Memory B cell (primary cell): ENCODE measurements at places on chromosomes 4 and X.

DNA sequence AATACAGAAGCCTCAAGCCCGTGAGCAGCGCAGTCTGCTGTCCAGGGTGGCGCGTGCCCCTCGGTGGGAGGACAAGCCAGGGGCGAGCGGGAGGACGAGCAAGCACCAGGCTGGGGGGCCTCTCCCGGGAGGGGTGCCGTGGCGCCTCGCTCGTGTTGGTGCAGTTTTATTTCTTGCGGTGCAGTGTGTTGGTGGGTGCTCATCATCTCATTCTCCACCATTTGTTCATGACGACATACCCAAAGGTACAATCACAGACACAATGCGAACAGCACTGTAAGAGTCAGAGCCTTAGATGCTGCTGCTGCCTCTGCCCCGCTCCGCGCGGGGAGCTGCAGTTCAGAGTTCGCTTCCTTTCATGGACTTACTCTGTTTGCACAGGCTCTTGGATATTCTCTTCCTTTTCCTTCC is 30.3 kb downstream of the RGS12 start:
- no peak overlapping the region for H3K4me3 ChIP-seq
- peaks cover 2% of the 10 kb centered on the region for H3K27me3 ChIP-seq
- H3K27ac ChIP-seq, result no peak overlapping the region
- no peaks in the 10 kb centered on the region for H3K4me1 ChIP-seq
- no peak for DNase-seq

- H3K27me3 ChIP-seq, result no peaks in the 10 kb centered on the region
- no peak overlapping the region for H3K4me3 ChIP-seq
- no peaks in the 10 kb centered on the region for H3K36me3 ChIP-seq
- H3K4me1 ChIP-seq, result no peaks in the 10 kb centered on the region
These were observed 2.9 kb downstream of the PCDH18 start for GRCh38 chr4:137529432-137529831.

DNA sequence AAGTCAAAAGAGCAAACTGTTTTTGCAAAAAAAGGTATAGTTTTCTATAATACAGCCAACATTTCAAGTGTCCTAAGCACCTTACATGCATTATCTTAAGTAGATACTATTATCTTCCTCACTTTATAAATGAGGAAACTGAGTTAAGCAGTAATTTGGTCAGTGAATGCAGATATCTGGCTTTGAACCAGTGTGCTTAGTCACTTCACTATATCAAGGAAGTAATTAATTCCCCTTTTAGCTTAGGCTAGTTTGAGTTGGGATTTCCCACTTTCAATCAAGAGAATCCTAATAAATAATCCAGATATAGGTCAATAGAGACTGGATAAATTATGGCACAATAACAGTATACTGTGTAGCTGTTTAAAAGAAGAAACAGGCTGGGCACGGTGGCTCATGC is 14.8 kb downstream of the SPINK2 start:
- no peak overlapping the region for H3K27ac ChIP-seq
- H3K36me3 ChIP-seq, result no peaks in the 10 kb centered on the region
- peaks cover 3% of the 10 kb centered on the region for H3K4me1 ChIP-seq
- no peak overlapping the region for H3K4me3 ChIP-seq
- peaks cover 2% of the 10 kb centered on the region for H3K27me3 ChIP-seq
- DNase-seq, result no peak

- no peak for DNase-seq
- H3K36me3 ChIP-seq, result peaks cover 43% of the 10 kb centered on the region
- no peak overlapping the region for H3K27ac ChIP-seq
These were observed 159.6 kb downstream of the STIM2 start for GRCh38 chr4:27020203-27020602.

DNA sequence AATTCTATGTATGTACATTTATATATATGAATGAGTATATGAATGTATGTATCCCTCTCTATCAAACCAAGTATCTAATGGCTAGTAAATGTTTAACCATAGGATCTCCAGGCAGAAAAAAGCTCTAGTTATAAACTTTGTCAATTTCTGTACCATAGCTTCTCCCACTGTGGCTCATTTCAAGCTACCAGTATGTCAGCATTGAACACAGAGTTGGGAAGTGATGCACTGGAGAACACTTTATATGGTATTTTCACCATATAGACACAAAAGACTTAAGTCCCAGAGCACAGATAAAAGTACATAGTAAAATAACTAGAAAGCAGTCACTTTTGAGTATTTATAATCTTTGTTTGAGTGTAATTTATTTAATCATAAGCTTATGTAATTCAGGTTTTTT is 53.9 kb upstream of the ATP8A1 start:
- no peaks in the 10 kb centered on the region for H3K4me1 ChIP-seq
- no peaks in the 10 kb centered on the region for H3K36me3 ChIP-seq
- peaks cover 14% of the 10 kb centered on the region for H3K27me3 ChIP-seq
- no peak overlapping the region for H3K27ac ChIP-seq
- DNase-seq, result no peak

- DNase-seq, result no peak
- H3K27ac ChIP-seq, result no peak overlapping the region
- H3K4me3 ChIP-seq, result no peak overlapping the region
- no peaks in the 10 kb centered on the region for H3K36me3 ChIP-seq
These were observed 121.2 kb upstream of the PDLIM3 start for GRCh38 chr4:185656467-185656931.

- no peaks in the 10 kb centered on the region for H3K4me1 ChIP-seq
- no peak overlapping the region for H3K27ac ChIP-seq
These were observed 20.9 kb upstream of the CD99L2 start for GRCh38 chrX:150919401-150919800.

DNA sequence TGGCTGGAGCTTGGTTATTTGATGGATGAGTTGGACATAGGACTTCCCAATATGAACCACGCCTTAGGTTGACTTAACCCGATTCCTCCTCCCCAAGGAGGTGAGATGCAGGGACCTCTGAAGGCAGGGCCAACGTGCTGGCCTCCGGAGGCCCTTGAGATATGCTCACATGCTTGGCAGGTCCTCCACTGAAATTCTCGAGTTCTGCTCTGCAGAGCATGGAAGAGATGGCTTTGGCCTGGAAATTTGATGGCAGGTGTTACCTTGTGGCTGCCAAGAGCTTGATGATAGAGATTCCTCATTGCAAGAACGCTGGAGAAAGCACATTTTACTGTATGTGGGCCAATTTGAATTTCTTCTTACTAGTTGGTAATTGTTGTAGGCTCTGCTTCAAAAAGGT is 117.4 kb upstream of the LIMCH1 start:
- H3K27ac ChIP-seq, result no peak overlapping the region
- H3K4me1 ChIP-seq, result no peaks in the 10 kb centered on the region
- no peaks in the 10 kb centered on the region for H3K27me3 ChIP-seq
- H3K4me3 ChIP-seq, result no peak overlapping the region
- no peak for DNase-seq
- H3K36me3 ChIP-seq, result no peaks in the 10 kb centered on the region

DNA sequence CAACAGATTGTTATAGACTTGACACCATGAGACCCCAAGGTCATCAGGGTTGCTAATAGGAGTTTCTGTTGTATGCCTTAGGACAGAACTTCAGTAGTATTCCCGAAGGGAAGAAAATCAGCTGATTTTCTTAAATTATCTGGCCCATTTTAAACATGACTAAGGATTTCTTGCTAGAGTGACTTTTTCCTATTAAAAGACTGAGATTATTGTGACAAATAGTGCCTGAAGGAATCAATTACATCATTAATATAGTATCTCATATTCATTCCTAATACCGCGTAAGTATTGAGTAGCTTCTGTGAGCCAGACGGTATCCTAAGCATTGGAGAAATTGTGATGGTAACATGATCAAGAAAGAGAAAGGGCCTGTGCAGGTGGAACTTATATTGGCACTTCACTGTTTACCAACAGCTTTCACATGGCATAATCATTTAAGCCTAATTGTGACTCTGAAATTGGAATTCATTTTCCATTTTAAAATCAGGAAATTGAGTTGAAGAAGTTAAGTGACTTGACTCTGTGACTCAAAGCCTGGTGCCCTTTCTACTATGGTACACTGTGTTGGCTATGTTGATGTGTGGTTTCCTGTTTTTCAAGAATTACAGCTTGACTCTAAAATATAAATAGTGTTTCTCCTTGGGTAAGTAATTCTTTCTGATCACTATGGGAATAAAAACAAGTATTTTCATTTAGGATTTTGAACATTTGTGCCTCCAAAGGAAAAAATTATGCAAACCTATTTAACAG is 4.1 kb downstream of the AFF1 start:
- H3K36me3 ChIP-seq, result peaks cover 2% of the 10 kb centered on the region
- H3K27me3 ChIP-seq, result no peaks in the 10 kb centered on the region
- H3K27ac ChIP-seq, result peak overlapping the region; percentile 97
- H3K4me3 ChIP-seq, result peak overlapping the region; percentile 24
- no peak for DNase-seq

DNA sequence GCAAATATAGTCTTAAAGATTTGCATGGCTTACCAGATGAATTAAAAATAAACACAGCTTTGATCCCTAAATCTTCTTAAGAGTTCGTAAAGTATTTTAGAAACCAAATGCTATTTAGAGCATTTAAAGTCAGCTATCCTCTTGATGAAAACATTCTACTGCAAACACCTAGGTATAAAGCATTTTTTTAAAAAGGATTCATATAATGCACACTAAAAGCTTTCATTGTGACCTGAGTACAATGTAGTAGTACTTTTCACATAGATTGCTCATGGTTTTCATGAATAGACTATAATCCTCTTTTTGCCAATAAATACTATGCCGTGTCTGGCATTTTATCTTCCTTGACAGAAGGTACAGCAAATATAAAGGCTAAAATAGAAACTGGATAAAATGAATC is 805.1 kb upstream of the INTU start:
- no peak overlapping the region for H3K4me3 ChIP-seq
- no peak overlapping the region for H3K27ac ChIP-seq
- DNase-seq, result no peak
- no peaks in the 10 kb centered on the region for H3K4me1 ChIP-seq

- H3K27ac ChIP-seq, result no peak overlapping the region
- H3K4me3 ChIP-seq, result no peak overlapping the region
- DNase-seq, result no peak
These were observed 26.8 kb downstream of the RBBP7 start for GRCh38 chrX:16843208-16843909.

GRCh38 chr4:88828842-88829571 is 131.4 kb upstream of the NAP1L5 start:
- H3K27ac ChIP-seq, result no peak overlapping the region
- no peak for DNase-seq
- no peak overlapping the region for H3K4me3 ChIP-seq

DNA sequence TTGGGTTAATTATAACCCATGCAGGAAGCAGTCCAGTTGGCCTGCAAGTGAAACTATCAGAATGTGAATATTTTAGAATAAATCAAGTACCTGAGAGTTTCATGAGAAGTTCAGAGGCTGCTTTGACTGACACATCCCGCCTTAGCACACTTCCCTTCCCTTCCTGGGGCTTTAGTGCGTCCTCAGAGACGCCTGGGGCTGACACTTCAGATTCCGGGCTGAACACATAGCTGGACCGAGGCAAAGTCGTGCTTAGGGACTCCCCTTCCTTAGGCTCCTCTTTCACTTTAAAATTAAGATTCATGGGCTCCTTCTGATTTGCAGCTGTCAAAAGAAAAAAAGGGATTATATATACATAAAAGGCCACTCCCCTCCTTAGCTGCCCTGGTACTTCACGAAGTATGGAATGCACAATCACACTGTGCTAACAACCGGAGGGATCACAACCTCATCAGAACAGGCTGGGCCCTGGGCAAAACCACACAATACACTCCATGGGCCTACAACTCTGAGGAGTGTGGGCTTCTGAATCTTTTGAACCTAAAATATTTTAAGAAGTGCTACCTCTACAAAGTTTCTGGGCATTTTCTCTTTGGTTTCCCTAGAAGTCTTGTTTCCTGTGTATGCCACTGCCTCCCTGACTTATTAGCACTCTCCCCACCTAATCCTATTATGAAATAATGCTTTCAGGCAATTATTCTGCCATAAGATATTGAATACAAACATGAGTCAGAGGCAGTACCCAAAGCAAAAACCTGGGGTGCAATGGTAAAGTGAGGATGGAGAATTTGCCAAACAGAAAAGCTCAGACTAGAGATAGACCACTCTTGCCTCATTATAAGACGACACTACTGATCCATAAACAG is 68.2 kb downstream of the ZNF827 start:
- H3K4me3 ChIP-seq, result no peak overlapping the region
- H3K27me3 ChIP-seq, result no peaks in the 10 kb centered on the region
- no peak for DNase-seq
- peaks cover 14% of the 10 kb centered on the region for H3K36me3 ChIP-seq
- H3K27ac ChIP-seq, result no peak overlapping the region

DNA sequence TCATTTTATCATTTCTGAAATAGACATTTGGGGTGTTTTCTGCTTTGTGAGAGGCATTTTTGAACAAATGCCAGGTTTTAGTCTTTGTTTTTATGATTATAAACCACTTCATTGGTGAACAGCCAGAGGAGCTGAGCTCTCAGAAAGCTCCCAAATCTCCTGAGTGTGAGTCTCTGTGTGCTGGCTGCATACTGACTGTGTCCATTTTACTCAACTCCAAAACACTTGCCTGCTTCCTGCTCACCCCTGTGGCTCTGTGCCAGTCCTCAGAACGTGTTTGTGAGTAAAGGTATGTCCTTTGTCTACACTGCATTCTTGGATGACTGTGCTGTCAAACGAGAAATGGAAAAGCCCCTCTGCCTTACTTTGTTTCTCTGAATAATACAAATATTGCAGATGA is 5.4 kb upstream of the LRAT start:
- no peak overlapping the region for H3K4me3 ChIP-seq
- H3K27me3 ChIP-seq, result peaks cover 9% of the 10 kb centered on the region
- H3K36me3 ChIP-seq, result no peaks in the 10 kb centered on the region
- no peaks in the 10 kb centered on the region for H3K4me1 ChIP-seq

GRCh38 chr4:98639108-98639507 is 19.3 kb downstream of the TSPAN5 start:
- no peak overlapping the region for H3K4me3 ChIP-seq
- H3K4me1 ChIP-seq, result peaks cover 15% of the 10 kb centered on the region
- no peaks in the 10 kb centered on the region for H3K27me3 ChIP-seq
- H3K27ac ChIP-seq, result peak overlapping the region; percentile 43

DNA sequence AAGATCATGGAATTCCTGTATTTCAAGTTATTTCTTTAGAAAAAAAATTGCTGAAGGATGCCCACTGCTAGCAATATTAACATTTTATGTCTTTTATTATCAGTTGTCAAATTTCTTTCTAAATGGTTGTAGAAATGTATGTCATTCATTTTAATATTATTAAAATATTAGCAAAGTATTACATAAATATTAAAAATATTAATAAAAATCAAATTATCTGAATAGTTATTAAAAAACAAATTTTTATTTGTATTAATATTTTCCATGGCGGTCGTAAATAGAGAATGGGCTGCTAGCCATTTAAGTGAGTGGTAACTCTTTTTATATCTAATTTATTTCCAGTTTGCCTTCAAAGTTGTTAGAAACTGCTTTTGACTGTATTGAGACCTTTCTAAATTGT is 72.2 kb downstream of the ATP10D start:
- no peak overlapping the region for H3K4me3 ChIP-seq
- peaks cover 12% of the 10 kb centered on the region for H3K36me3 ChIP-seq
- DNase-seq, result no peak
- no peak overlapping the region for H3K27ac ChIP-seq
- no peaks in the 10 kb centered on the region for H3K27me3 ChIP-seq
